ENCODE measurements at places on chromosomes 1 and 21. TPM values are rescaled to one million over a fixed set of nuclear protein-coding genes. Genes with fewer than 3 reads are reported as not detected.
A peak's percentile ranks its signal among the peaks of the same experiment; 100 is the strongest.

DNA sequence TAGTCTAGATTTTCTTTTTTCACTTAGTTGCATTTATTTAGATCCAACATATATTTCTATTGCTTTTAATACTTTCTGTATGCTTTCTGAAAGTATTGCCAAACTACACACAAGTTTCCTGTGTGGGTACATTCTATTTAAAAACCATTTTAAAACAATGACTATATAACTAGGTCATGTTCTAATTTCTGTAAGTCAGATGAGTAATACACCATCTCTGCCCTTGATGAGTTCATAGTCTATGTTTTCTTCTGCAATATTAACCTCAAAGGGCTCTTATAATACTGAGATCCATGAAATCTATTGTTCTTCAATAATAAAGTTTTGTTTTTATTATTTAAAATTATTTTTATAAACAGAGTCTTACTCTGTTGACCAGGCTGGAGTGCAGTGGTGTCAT lies 68.3 kb downstream of the RNASEL start:
- DNase-seq = no peak
- H3K36me3 ChIP-seq = no peaks in the 10 kb centered on the region
- H3K4me1 ChIP-seq = no peaks in the 10 kb centered on the region
- H3K27me3 ChIP-seq = peaks cover 4% of the 10 kb centered on the region
- H3K4me3 ChIP-seq = no peak overlapping the region

Gene CYP4A11
- total RNA-seq = not detected

DNA sequence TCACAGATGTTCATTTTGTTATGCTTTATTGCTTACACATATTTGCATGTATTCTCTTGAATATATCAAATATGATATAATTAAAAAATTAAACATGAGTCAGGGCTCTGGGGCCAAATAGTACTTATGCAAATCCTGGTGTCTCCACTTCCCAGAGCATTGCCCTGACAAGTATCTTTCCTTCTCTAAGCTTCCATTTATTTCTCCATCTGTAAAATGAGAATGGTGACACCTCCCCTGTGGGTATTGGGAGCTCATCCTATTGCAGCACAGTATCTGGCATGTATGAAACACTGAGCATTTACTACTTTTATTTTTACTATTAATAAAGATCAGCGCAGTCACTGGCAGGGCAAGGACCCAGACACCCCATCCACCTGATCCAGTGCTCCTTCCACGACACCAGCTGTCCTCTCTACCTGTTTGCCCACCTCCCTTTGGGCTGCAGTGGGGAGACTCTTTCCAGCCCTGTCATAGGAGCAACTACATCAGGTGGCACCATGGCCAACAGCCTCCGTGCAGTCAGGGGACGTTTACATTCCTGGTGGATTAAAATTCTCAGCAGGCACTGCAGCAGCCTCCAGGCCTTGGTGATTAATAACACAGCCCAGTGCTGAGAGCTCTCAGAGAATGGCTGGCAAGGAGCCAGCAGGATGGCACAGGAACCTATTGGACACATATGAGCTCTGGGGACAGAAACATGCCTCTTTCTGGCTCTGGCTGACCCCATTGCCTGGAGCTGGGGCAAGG lies 113.0 kb downstream of the DMRTB1 start:
- no peak for DNase-seq
- H3K36me3 ChIP-seq = no peaks in the 10 kb centered on the region
- peaks cover 7% of the 10 kb centered on the region for H3K4me1 ChIP-seq
- no peaks in the 10 kb centered on the region for H3K27me3 ChIP-seq
- H3K27ac ChIP-seq = no peak overlapping the region

DNA sequence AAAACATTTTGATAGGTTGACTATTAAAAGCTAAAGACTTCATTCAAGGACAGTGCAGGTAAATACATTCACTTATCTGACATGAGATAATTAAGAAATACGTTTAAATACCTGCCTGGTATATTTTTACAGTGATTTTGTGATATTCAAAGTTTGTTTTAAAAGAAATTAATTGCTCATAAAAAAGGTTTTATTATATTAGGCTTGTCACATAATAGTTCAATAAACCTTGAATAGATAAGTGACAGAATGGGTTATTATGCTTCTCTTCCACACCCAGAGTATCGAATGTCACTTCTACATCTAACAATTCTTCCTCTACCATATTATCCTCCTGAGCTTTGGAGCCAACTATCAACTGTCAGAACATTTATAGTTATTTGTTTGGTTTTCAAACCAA lies 60.0 kb downstream of the LTN1 start:
- no peak overlapping the region for H3K27ac ChIP-seq
- peaks cover 31% of the 10 kb centered on the region for H3K36me3 ChIP-seq
- DNase-seq = no peak
- H3K4me3 ChIP-seq = no peak overlapping the region

Gene LHX8
- total RNA-seq = not detected

DNA sequence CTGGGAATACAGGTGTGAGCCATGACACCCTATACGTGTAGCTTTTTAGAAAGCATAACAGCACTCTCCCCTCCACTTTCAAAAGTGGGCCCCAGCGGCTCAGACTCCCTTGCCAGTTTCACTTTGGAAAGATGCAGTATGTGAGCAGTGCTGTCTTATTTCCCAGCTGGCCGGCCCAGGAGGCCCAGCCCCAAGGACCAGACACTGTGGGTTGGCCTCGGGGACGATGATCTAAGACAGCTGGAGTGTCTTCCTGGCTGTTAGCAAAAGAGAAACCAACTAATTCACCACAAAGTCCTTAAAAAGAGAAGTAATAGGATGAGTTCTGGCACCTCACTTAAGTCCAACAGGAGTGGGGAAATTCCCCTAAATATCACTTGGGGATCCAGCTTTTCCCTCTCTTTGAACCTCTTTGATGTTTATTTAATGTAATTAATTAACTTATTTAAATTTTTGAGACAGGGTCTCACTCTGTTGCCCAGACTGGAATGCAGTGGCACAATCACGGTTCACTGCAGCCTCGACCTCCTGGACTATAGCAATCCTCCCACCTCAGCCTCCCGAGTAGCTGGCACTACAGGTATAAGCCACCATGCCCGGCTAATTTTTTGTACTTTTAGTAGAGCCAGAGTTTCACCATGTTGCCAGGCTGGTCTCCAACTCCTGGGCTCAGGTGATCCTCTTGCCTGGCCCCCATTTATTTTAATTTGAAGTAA lies 17.6 kb upstream of the CLIC4 start:
- DNase-seq = no peak
- no peaks in the 10 kb centered on the region for H3K36me3 ChIP-seq
- no peak overlapping the region for H3K27ac ChIP-seq
- H3K27me3 ChIP-seq = no peaks in the 10 kb centered on the region
- H3K4me1 ChIP-seq = no peaks in the 10 kb centered on the region
- H3K4me3 ChIP-seq = no peak overlapping the region

DNA sequence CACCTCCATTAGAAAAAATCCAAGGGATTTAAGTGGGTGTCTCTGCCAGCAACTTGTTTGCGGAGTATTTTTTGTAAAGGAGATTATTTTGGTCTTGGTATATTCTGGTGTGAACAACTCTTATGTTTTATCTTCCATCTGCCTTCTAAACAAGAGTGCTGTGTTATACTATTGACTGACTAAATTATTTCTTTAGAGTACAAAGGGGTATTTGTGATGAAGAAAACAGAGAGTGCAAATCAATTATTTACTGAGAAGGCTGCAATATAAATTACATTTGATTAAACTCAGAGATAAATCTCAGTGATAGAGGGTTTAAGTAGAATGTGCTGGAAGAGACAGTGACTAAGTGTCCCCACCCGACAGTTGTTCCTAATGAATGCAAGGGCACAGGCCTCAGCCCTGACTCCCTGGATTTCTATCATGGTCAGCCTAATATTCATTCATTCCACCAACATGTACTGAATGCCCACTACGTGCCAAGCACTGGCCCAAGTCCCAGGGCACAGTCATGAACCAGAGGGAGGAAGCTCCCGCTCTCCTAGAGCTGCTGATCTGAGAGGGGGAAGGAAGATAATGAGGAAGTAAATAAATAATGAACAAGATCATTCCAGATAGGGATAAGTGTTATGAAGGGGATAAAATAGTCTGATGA lies 196.9 kb upstream of the C8B start:
- no peak for DNase-seq
- no peak overlapping the region for H3K27ac ChIP-seq
- no peaks in the 10 kb centered on the region for H3K4me1 ChIP-seq
- H3K36me3 ChIP-seq = no peaks in the 10 kb centered on the region
- no peaks in the 10 kb centered on the region for H3K27me3 ChIP-seq

- no peak overlapping the region for H3K4me3 ChIP-seq
- H3K27ac ChIP-seq = no peak overlapping the region
- peaks cover 4% of the 10 kb centered on the region for H3K27me3 ChIP-seq
- H3K4me1 ChIP-seq = no peaks in the 10 kb centered on the region
- DNase-seq = no peak
Observed at GRCh38 chr1:228753786-228754360, 18.6 kb downstream of the RHOU start.

Gene TNFRSF9
- total RNA-seq = 279 TPM

Gene ASPM
- 18.3 TPM for total RNA-seq

DNA sequence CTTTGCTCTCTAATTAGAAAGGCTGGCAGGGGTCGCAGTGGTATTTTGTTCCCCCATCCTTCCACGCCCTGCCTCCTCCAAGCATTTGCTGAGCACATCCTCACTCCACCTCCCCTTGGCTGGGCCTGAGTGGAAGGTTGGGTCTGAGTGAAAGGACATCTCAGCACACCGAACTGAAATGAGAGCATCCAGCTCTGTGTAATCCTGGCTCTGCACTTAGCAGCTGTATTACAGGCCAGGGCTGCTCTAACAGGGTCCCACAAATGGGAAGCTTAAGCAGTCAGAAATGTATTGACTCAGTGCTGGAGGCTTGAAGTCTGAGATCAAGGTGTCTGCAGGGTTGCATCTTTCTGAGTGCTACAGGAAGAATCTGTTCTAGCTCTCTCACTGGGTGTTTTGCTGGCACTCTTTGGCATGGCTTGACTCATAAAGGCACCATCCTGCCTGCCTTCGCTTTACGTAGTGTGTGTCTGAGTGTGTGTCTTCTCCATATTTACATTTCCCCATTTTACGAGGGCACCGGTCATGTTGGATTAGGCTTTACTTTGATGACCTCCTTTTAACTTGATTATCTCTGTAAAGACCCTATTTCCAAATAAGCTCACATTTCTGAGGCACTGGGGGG lies 48.5 kb upstream of the IGSF21 start:
- H3K27ac ChIP-seq = no peak overlapping the region
- no peak for DNase-seq
- H3K4me3 ChIP-seq = no peak overlapping the region

DNA sequence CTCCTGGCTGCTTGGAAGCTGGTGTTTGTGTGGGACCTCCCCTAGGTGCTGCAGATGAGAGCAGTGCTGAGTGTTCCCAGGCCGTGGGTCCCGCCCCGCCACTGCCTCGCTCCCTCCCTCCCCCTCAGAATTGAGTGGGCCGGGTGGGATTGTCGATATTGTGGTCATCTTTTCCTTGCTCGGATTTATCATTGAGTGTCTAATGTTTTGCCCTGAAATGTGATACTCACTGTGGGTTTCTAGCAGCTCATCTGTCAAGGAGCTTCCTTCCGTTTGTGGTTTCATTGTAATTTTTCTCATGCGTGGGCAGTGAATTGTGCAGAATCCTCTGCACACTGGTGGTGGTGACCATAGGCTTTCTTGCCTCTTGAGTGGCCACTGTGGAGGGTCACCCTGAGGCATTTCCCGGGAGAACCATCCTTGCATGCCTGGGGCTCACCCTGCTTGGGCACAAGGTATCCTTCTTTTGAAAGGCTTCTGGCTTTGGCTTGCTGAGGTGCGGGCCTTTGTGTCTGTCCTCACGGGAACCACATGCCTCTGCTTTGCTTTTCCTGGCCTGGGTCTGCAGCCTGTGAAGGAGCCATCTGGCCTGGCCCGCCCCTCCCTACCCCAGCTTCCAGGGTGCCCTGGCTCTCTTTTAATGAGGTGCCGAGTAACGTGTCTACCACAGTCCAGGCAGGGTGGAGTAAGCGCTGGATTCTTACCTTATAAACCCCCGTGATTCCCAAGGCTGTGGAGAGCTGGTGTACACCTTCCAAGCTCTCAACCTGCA lies 25.6 kb downstream of the SLX9 start:
- DNase-seq = no peak
- peaks cover 32% of the 10 kb centered on the region for H3K4me1 ChIP-seq
- H3K4me3 ChIP-seq = peak overlapping the region; percentile 38
- H3K27me3 ChIP-seq = no peaks in the 10 kb centered on the region

GRCh38 chr1:36664571-36665287 lies 182.0 kb upstream of the CSF3R start:
- DNase-seq = no peak
- H3K4me3 ChIP-seq = no peak overlapping the region
- no peaks in the 10 kb centered on the region for H3K4me1 ChIP-seq
- no peaks in the 10 kb centered on the region for H3K36me3 ChIP-seq

GRCh38 chr1:56073614-56074006 lies 505.8 kb downstream of the PLPP3 start:
- no peaks in the 10 kb centered on the region for H3K4me1 ChIP-seq
- no peak overlapping the region for H3K4me3 ChIP-seq
- H3K27me3 ChIP-seq = no peaks in the 10 kb centered on the region
- DNase-seq = no peak

DNA sequence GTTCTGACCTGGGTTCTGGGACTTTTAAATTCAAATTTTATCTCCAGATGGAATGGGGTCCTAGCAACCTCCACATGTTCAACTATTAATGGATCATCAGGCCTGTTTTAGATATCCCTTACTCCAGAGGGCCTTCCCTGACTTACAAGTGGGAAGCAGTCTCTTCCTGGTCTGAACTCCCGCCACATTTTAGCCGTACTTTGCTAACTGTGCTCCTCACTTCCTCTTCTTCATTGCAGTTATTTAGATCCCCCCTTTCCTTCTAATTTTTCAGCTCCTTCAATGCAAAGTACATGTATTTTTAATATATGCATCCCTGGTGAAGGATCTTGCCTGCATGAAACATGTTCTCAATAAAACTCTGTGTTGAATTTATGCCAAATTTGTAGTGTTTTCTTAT lies 3.7 kb downstream of the CD1A start:
- no peaks in the 10 kb centered on the region for H3K27me3 ChIP-seq
- no peak overlapping the region for H3K4me3 ChIP-seq
- no peak for DNase-seq
- no peak overlapping the region for H3K27ac ChIP-seq
- no peaks in the 10 kb centered on the region for H3K36me3 ChIP-seq

Gene CR1
- total RNA-seq = 3.7 TPM

DNA sequence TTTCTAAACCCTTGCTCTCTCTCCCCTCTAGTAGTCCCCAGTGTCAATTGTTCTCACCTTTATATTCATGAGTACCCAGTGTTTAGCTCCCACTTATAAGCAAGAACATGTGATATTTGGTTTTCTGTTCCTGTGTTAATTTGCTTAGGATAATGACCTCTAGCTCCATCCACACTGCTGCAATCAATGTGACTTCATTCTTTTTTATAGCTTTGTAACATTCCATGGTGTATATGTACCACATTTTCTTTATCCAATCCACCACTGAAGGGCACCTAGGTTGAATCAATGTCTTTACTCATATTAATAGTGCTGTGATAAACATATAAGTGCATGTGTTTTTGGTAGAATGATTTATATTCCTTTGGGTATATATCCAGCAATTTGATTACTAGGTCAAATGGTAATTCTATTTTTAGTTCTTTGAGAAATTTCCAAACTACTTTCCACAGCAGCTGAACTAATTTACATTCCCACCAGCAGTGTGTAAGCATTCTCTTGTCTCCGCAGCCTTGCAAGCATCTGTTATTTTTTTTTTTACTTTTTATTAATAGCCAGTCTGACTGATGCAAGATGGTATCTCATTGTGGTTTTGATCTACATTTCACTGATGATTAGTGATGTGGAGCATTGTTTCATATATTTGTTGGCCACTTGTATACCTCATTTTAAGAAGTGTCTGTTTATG lies 277.8 kb downstream of the LTN1 start:
- H3K36me3 ChIP-seq = no peaks in the 10 kb centered on the region
- no peak overlapping the region for H3K27ac ChIP-seq
- H3K4me1 ChIP-seq = no peaks in the 10 kb centered on the region
- DNase-seq = no peak
- H3K4me3 ChIP-seq = no peak overlapping the region

Gene KRTAP10-8
- total RNA-seq = not detected

Gene KLHL17
- 27.6 TPM for total RNA-seq

Measured in CD8-positive, alpha-beta memory T cell (primary cell).